ENCODE measurements at places on chromosomes 16 and 17.

DNA sequence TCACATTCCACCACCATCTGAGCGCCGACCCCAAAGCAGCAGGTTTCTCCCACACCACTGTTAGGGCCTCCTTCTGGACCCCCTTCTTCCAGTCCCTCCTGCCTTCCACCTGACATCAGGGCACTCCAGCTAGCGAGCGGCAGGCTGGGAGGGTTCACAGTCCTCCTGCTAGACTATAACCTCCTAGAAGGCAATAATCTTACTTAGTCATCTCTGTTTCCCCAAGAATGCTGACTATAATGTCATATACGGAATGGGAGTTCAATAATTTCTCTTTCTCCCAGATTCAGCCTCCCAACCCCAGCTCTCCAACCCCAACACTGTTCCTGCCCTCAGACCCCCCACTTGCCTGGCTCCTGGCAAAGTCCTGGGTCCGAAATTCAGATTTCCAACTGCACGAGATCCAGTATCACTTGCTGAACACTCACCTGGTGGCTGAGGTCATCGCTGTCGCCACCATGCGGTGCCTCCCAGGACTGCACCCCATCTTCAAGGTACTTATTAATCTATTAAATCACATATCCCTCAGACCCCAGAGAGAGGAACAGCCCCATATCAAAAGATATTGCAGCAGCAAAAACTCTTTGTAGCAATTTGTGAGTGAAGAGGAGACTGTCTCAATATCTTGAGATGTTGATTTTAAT, 5.6 kb downstream of the ALOX12 start:
- no peak for DNase-seq

DNA sequence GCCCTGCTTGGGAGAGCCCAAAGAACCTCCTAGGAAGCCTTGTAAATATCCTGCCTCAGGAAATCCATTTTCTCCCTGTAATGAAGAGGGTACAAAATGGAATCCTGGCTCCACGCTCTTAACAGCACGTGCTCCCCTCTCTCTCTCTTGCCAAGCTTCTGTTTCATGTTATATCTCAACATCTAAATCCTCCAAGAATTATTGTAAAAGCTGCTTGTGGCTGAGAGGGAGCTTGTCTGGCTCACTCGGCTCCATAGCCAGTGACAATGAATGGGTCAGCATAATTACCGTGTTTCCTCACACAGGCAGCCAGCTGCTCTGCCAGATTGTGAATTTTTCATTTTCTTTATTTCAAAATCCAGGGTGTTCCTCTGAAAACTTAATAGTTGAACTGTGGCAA, 317.8 kb downstream of the RBFOX1 start:
- no peak for DNase-seq

DNA sequence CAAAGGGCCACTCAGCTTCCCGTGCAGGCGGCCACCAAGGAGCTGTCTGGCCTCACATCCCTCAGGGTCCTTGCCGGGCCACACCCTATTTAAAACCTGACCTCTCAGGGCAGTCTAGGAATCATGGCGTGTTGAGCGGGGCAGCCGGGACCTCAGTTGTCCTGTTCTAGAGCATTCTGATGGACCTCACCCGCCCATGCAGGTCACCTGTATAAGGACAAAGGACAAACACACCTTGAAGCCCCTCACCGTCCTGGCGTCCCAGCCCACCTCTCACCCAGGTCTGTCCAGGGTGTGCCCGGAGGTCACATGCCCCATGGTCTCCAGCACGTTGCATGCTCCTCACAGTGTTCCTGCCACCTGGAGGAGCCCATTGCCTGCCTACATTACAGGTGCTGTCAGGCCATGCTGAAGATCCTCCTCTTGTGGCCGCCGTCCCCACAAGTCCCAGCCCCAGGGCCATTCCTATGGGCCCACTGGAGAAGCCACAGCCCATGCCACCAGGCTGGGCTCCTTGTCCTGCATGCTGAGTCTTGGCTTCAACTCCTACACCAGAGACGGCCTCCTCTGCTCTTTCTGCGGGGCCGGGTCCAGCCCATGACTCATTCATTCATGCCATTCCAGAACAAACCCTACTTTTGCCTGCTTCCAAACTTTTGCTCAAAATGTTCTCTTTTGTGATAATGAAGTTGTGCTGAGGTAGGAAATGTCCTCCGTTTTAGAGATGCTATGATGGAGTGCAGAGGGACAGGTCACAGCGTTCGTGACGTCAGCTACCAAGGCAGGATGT, 46.3 kb downstream of the PEMT start:
- DNase-seq: no peak

- DNase-seq: no peak
These were observed 30.9 kb downstream of the SERPINF1 start for GRCh38 chr17:1792495-1793446.

GRCh38 chr17:74678541-74678940, 34.2 kb downstream of the CD300LF start:
- no peak for DNase-seq

GRCh38 chr17:15307710-15308111, 33.7 kb downstream of the TEKT3 start:
- no peak for DNase-seq

DNA sequence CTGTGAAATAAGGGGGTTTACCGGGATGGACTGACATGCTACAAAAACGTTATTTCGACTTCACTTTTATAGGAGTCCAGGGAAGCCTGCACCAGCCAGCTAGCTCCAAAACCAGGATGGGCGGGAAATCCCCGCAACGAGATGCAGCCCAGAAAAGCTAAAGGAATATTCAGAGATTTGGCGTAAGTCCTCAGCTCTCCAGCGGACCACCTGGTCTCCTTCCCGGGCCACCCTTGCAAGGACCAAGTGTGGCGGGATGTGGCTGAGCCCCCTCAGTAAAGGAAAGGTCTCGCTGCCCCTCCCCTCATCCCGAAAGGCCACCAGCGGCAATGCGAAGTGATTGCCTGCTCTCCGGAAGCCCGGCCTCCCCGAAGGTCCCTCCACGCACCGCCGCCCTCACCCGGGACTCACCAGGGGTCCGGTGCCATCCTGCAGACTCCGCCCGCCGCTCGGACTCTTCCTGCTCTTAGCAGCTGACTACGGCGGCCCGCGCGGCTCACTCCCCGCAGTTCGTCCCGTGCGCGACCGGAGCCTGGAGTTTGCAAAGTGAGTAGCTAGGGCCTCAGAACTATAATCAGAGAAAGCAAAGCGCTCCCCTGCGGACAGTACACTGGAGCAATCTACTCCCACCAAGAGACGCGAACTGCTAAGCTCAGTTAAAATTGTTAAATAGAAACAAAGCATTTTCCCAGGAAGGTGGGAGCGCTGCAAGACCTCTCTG, at the start of gene STX8:
Gene STX8, minus strand, starts transcription at position 440 of the 721 bp plus-strand sequence. Its CDS starts 12 bp downstream, at position 428.
- peak; percentile 50 for DNase-seq

DNA sequence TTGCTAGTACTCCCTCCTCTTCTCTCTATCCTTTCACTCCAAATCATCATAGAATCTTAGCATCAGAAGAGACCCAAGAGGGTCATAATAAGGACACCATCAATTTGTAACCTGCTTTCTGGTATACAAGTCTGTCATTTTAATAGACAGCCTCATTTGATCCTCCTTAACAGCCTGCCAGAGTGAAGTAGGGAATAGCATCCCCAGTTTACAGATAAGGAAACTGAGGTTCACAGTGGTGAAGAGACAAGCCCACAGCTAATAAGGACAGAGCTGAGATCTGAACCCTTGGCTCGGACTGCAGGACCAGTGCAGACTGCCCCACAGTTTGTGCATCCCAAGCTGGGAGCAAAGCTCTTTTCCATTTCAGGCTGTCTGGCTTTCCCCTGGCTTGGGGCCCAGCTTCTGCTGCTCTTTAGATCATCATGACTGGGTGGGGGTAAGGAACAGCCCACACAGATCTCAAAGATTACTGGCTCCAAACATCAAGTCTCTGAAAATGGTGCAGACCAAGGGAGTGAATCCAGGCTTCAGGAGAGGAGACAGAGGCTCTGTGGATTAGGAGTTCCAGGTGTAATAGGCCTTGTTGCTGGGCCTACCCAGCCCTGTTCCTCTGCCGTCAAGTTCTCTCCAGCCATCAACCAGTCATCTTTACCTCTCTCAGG, 10.3 kb upstream of the IGFBP4 start:
- DNase-seq: no peak

DNA sequence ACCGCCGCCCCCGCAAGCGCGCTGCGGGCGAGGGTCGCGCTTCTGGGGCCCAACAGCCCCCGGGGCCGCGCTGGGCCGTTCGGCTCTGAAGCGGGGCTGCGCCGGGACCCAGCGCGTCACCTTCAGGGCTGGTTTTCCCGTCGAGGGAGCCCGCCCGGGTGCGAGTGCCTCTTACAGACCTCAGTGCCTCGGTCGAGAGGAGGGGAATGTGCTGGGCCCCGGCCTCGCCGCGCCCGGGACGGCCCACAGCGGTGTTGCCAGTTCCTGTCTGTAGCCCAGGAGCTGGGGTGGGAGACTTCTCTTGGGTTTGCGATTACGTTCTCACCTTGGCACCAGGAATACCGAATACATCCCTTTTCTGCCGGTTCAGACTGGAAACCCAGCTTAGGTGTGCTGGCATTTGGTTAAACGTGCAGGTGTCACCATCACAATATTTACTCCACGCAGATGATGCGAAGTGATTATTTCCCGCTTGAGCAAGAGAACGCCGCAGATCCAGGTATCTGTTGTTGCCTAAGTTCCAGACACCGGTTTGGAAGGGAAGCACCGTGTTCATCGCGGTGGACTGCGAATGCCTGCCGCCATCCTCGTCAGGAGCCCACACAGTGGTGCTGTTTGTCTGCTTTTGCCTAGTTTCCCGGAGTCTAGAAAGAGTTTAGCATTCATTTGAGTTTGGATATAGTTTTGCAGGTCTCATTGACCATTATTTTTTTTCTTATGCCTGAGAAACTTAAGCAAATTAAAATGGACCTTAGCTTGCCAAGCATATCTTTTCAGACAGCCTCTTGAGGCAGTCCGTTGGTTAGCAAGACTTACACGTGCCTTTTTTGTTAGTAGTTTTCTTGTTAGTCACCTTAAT, 914 bp downstream of the MAP1LC3B start:
- no peak for DNase-seq

Measured in stimulated activated CD4-positive, alpha-beta T cell treated with anti-CD3 and anti-CD28 coated beads, Interleukin-15, amount 100 ng/mL, for 1 hour (primary cell).